GM23248 (cell line): ENCODE measurements at places on chromosomes 2 and 18.

DNA sequence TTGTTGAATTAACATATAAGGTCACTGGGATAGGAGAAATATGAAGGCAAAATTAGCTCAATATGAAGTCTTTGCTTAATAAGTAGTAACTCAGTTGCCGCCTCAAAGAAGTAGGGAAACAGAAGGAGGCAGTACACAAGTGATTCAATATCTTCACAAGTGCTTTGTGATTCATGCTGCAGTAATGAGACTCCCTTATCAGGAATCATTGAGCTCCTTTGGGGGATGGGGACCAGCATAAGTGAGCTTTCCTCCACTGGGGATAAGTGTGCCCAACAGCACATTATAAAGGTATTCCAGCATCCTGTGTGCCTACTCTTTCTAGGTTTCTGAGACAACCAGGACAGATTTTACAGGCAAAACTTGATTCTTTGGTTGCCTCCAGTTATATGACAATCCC is 323.4 kb upstream of the UBE2E3 start:
- peak; percentile 56 for DNase-seq

DNA sequence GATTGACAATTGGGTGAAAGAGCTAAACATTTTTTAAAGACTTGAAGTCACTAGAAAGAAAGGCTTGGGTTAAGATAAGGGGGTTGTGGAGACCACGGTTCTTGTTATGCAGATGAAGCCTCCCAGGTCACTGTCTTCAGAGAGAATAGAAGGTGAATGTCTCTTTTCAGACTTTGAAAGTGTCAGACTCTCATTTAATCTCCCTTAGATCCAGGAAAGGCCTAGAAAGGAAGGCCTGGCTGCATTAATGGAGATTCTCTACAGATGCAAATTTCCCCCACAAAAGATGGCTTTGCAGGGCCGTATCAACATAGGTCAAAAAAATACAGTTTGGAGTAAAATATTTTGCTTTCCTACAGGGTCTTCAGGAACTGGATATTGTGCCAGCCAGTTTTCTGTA is 193.9 kb downstream of the RTP5 start:
- DNase-seq = no peak

DNA sequence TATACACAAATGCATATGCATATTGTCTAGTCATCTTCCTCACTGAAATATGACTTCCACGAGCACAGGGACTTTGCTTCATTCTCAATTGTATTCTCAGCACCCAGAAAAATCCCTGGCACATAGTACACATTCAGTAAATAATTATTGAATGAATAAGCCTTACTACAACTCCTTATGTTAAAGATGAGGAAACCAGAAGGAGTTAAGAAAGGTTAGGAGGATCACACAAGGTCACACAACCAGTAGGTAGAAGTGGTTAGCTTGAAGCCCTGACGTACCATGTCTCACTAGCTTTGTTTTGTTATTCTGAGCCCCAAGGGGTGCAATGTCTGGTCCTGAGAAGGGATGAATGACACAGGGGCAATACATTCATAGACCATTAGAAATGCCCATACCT is 220.9 kb upstream of the PID1 start:
- DNase-seq = no peak

DNA sequence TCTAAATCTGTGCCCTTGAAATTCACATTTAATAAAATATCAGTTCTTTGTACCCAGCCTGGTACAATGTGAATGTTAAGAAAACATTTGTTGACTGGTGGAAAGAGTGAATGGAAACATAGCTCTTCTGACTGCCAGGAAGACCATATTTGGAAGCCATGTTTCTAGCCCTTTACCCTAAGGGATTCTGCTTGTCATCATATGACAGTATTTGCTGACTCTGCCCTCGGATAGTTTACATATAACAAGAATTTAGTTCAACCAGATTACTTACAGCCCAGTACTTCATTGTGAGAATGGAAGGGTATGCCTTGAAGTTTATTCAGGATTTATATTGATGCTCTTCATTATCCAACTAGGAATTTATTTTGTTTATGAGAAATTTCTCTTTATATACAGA is 13.8 kb upstream of the KCNS3 start:
- DNase-seq = no peak
